GM12892 (cell line): ENCODE measurements at places on chromosomes 2 and 18.

DNA sequence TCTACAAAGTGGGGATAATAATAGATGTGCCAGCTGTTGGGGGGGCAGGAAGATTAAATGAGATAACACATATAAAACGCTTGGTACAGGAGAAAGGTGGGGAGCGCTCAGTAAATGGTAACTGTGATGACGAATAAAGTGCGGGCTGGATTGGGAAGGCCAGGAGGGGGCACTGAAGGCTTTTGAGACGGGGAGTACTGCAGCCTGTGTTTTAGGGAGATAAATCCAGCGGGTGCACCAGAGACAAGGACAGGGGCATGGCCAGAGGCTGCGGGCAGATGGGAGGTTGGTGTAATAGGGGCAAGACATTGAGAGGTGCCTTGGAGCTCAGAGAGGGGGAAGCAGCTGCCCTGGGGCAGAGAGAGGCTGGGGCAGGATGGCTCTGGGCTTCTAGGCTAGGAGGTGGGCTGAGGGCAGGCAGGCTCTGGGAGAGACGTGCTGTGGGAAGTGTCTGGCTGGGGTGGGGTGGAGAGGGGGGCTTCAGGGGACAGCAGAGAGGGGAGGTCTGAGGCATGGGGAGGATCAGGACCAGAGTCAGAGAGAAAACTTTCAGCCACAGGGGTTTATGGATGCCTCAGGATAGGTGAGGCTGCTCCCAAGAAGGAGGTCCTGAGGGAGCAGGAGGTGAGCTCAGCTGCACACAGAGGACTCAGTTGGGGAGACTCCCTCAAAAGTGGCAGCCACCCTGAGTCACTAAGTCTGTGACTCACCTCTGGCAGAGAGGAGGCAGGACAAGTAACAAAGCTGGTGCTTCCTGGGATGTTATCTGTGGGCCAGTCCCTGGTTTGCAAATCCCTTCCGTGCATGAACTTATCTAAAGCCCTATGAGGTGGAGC, 18.8 kb downstream of the TEX44 start:
- no peak for DNase-seq

- DNase-seq, result no peak
These were observed 6.6 kb downstream of the PROC start for GRCh38 chr2:127424598-127425520.

DNA sequence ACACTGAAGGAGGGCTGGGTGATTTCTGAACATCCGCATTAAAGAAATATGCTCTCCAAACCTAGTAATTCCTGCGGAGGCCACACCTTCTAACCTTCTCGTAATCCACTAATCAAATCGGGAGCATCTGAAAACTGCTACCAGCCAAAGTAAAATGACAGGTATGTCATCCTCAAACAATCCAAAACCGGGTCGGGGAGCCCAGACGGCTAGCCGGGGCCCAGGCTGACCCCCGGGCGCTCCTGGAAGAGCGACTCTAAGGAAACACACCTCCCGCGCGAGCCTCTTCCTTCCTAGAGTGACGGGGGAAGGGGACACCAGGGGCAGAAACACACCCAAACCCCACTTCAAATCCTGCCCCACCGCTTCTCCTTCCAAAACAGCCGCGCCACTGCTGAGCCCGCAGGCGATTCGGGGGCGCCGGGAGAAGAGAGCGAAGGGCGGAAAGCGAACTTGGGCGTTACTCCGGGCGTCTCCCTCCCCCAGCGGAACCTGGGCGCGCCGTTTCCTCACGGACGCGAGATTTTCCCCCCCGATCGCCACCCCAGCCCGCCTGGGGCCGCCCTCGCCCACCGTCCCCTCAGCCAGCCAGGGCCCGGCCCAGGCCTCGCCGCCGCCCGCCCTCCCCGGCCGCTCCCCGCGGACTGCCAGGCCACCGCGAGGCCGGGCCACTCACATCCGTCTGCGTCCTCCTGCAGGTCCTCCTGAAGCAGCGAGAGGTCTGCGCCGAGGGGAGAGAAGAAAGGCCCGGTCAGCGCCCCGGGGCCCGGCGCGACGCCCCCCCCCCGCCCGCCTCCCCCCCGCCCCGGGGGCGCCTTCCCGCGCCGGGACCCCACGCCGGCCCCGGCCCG, 584 bp downstream of the PPP4R1 start:
- DNase-seq, result peak; percentile 35

DNA sequence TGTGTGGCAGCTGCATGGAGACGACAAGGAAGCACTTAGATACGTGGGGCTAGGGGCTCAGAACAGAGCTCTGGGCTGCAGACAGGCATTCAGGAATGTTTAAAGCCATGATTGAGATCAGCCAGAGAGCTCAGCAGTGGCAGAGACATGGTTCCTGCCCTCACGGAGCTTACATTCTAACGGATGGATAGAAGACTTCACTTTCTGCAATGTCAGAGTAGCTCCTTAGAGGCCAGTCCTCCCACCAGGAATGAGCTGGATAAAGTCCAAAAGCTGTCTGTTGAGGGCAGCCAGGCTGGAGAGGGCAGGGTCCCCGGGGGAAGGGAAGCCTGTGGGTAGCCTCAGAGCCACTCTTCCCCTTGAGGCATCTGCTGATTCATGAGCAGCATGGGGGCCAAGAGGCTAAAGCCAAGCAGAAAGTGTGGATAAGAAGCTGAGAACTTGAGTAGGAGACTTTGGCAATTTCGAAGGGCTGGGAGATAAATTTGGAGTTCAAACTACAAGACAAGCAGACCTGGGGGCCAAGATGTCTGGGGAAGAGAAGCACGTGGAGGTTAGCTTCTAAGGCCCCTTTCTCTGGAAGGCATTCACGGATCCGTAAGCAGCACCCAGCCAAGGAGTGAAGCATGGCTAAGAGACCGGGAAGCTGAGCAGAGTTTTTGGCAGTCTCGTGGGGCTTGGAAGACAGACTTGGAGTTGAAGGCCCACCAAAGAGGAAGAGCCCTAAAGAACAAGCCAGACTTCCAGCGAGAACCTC, 9.7 kb upstream of the CIB4 start:
- DNase-seq, result no peak

- DNase-seq, result no peak
These were observed 83.0 kb upstream of the HS6ST1 start for GRCh38 chr2:128401680-128402079.

GRCh38 chr2:238811293-238811692, 36.6 kb upstream of the TWIST2 start:
- DNase-seq, result no peak

DNA sequence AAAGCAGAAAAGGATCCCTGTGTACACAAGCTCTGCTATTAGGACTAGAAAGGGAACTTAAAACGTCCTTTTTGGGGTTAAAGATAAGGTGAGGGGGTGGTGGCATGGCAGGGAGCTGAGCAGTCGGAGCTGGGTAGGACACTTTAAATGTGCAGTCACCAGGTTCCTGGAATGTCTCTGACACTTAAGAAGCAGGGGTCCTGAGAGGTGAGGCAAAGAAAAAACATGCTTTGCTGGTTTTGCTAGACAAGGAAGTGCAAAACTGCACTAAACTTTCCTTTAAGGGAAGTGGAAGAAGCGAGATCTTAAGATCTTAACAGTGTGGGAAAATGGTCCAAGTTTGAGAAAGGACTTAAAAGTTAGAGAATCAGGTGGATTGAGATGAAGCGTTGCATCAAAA, 99.5 kb upstream of the MAP3K20 start:
- DNase-seq, result no peak

DNA sequence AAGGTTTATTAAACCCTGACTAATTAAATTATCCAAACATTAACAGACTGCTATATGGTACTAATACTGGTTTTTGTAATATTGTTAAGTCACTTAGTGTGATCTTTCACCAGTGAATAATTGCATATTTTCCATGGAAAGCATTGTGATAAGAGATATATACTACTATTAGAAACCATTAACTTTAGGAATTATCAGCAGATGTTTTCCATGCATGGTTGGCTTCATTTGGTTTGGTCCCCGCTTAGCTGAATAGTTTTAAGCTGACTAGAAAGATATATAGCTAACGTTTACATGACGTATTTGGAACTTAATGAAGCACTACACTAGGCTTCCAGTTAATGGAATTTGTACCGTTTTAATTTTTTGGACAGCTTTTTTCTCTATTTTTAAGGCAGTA, 37.9 kb downstream of the LCLAT1 start:
- no peak for DNase-seq

- no peak for DNase-seq
These were observed 45.5 kb upstream of the TNFRSF11A start for GRCh38 chr18:62279561-62279960.

- DNase-seq, result no peak
These were observed 72.7 kb downstream of the PLB1 start for GRCh38 chr2:28568533-28568932.

DNA sequence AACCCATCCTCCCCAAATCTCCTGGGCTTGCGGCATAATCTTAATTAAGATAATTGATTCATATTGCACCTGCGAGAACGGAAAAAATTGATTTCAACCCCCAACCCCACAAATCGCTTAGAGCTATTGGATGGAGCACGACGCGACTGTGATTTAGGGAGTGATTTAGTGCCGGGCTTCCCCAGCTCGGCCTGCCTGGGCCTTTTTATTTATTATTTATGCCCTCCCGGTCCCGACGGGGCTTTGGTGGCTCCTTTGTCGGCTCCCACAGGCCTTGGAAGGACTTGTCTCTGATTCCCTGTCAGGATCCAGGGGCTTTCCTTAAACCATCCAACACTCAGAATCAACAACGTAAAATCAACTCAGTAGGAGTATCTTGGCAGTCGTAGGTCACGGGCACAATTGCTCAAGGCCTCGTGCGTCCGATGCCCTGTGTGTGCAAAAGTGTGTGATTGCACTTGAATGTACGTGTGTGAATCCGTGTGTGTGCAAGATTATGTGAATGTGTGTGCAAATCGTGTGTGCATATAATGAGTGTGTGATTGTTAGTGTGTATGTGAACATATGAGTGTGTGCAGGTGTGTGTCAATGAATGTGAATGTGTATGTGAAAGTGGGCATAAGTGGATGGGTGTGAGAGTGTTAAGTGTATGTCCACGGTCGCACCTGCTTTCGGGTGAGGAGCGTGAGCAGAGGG, 4.3 kb upstream of the NEUROD1 start:
- no peak for DNase-seq

DNA sequence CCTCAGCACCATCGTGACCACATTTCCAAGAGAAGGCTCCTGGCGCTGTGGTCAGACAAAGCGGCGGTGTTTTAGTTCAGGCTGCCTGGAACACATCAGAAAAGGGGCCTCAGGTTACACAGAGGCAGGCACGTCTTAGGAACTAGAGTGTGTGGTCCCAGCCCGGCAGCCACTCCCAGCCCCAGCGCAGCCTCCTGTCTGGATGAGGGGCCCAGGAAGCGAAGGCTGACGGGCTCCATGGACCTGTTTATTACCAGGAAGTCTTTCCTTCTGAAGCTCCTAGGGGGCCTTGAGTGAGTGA, 10.0 kb upstream of the GPR55 start:
- DNase-seq, result no peak

- no peak for DNase-seq
These were observed 31.8 kb downstream of the SERPINB5 start for GRCh38 chr18:63508596-63508995.

- no peak for DNase-seq
These were observed 211.6 kb downstream of the BCL2 start for GRCh38 chr18:63107931-63108330.

- DNase-seq, result no peak
These were observed 204.2 kb downstream of the MBD2 start for GRCh38 chr18:54020156-54020745.

- no peak for DNase-seq
These were observed 812.7 kb downstream of the DCDC2C start for GRCh38 chr2:4515871-4516761.

DNA sequence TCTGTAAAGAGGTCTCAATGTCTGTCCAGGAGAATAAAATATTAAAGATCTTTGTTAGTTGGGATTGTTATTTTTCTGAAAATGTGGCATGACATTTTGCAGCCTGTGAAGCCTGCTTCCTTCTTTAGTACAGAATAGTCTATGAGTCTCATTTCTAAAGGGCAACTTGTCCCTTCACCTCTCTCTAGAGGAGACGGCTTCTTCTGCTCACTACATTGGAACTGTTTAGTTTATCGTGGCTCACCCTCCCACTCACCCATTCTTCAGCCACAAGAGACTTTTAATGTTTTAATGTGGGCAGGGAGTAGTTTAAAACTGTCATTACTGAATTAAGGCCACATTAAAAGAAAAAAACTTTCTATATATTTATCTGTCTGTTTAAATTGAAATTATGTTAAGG, 161.0 kb downstream of the BARD1 start:
- DNase-seq, result no peak

- no peak for DNase-seq
These were observed 119.2 kb downstream of the MAPK4 start for GRCh38 chr18:50679056-50679455.

DNA sequence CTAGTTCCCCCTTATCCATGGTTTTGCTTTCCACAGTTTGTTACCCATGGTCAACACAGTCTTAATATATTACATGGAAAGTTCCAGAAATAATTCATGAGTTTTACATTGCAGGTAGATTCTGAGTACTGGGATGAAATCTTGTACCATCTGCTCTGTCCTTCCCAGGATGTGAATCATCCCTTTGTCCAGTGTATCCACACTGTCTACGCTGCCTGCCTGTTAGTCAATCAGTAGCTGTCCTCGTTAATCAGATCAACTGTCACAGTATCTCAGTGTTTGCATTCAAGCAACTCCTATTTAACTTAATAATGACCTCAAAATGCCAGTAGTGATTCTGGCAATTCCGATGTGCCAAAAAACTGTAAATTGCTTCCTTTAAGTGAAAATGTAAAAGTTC, 76.3 kb downstream of the DYNC1I2 start:
- DNase-seq, result no peak

GRCh38 chr2:226552571-226553285, 246.9 kb downstream of the IRS1 start:
- no peak for DNase-seq

GRCh38 chr2:11553661-11554398, 20.0 kb downstream of the GREB1 start:
- no peak for DNase-seq

- DNase-seq, result no peak
These were observed 13.2 kb downstream of the PIKFYVE start for GRCh38 chr2:208279236-208279635.

DNA sequence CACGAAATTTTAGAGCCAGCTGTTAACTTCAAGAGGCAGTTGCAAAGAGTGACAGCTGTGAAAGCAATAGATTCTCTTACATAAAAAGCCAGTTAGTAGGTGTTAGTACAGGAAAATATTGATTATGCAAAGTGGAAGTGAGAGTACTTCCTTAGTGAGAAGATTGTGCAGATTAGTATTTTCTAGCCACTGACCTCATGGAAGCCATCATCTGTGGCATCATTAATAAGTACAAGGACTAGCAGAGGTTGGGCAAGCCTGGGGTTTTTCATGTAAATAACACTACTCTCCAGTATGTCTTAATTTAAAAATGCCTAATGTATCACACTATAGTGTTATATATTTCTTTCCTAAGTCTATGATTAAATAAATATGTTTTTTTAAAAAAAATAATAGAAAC, 166.2 kb upstream of the DTNA start:
- DNase-seq, result no peak

- no peak for DNase-seq
These were observed 54.5 kb downstream of the MBP start for GRCh38 chr18:77077941-77078689.

DNA sequence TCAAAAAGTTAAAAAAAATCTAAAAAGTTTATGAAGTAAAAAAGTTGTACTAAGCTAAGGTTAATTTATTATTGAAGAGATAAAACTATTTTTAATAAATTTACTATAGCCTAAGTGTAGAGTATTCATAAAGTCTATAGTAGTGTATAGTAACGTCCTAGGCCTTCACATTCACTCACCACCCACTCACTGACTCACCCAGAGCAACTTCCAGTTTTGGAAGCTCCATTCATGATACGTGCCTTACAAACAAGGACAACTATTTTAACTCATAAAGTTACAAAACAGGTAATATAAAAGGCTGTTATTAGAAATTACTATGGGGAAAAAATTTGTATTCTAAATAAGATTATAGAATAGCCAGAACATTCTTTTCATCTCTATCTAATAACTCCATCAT, 158.9 kb upstream of the FN1 start:
- no peak for DNase-seq
